ENCODE measurements at places on chromosomes 1 and 21. TPM values are rescaled to one million over a fixed set of nuclear protein-coding genes. Genes with fewer than 3 reads are reported as not detected.

- no peak for DNase-seq
Observed at GRCh38 chr1:58325866-58326265, 220.7 kb downstream of the OMA1 start.

The SPRR1A gene
- 123 TPM for polyA plus RNA-seq

DNA sequence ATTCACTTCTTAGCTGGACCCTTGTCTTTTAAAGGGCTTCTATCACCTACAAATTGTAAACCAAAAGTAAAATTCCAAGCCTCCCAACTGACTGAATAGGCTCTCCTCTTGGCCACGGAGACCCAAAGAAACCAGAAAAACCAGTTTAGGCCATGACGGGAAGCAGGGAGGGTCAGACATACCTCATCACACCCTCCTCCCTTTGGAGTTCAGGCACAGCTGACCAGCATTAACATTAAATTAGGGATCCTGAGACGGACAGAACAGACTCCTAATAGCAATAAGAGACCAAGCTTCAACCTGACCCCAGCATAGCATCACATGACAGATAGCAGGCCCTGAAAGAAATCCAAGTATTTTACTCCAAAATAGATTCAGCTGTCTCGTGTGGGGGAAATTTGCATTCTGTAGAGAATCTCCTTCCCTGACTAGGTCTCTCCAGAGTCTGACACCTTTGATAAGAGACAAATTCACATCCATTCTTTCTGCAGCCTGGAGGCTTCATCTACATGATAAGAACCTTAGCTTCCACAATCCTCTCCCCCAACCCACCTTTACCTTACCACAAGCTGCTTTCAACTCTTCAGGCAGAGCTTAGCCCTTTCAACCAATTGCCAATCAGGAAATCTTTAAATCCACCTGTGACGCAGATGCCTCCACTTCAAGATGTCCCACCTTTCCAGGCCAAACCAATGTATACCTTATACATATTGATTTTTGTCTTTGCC, 177.1 kb upstream of the RAB4A start:
- peak; percentile 79 for DNase-seq

The IQGAP3 gene
- 1.2 TPM for polyA plus RNA-seq

GRCh38 chr1:159924025-159924790, 1.1 kb downstream of the TAGLN2 start:
- peak; percentile 85 for DNase-seq

- DNase-seq = no peak
Observed at GRCh38 chr21:35485364-35485763, 436.3 kb upstream of the RUNX1 start.

- DNase-seq = no peak
Observed at GRCh38 chr1:27275696-27276095, 41.3 kb downstream of the WDTC1 start.

The IVNS1ABP gene
- polyA plus RNA-seq = 52.3 TPM

GRCh38 chr1:66294707-66295370, 239.1 kb upstream of the SGIP1 start:
- no peak for DNase-seq

All from stomach (tissue), 19 donors.